Activated CD4-positive, alpha-beta T cell treated with anti-CD3 and anti-CD28 coated beads for 24 hours (primary cell): ENCODE measurements at places on chromosomes 11 and 22.

DNA sequence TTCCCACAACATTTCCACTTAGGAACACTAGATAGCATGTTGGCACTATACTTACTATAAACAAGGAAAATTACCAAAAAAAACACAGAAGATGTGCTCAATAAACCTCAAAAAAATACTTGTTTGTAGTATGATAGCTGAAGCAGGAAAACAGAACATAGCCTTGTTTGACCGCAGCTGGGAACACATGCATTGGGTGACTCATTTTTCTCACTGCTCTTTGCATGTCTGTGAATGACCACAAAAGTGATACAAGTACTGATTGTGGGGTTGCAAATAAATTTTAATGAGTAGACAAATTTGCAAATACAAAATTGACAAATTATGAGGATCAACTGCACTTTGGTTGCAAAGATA is 22.8 kb upstream of the GUCY1A2 start:
- DNase-seq: no peak

DNA sequence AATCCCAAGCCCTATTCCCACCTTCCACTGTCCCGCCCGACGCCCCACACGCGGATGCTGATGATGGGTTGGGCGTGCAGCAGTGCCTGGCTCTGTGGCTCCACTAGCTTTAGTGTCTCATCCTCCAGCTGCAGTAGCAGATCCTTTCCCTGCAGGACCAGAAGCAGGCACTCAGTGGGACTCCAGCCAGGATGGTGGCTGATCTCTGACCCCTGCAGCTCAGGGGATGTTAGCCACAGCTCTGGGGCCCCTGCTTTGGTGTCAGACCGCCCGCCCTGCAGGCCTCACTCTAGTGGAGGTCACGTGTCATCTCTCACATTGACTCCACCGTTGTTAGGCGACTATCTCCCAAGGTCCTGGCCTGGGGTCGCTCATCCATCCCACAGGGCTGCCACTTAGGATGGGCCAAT is 11.8 kb downstream of the SMPD1 start:
- DNase-seq: no peak

- no peak for DNase-seq
These were observed 41.3 kb upstream of the TTC12 start for GRCh38 chr11:113272927-113273615.

- peak; percentile 99 for DNase-seq
These were observed 17.9 kb downstream of the CRELD2 start for GRCh38 chr22:49936018-49936972.

DNA sequence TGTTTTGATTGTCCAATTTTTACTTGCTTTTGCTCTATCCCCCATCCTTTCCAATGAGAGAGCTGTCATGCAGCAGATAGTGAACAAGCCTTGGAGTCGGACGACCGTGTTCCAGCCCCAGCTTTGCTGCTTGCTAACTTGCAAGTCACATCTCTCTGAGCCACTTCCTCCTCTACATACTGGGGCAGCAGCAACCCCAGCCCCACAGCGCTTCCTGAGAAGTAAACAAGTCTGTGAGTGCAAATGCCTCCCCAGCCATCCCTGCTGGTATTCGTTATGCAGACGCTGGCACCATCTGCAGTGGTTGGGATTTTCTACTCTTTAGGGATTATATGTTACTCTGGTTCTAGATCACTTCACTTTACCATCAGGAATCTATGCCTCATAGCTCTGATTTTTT is 35.0 kb downstream of the TPBGL start:
- peak; percentile 31 for DNase-seq

DNA sequence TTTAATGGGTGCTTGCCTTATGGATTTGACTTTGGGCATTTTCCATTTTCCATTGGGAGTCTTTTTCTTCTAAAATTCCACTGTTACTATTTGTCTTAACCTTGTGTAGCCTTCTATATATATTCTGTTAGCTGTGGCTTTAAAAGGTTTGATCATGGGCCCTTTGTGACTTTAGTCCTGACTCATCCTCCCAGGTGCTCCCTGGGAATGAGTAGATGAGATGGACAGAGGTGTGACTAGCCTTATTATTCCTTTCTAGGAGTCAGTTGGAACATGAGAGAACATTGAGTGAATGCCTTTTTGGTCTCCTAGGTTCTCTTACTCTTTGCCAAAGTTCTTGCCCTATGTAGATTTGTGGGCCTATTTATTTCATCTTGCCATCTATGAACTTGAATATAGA is 39.0 kb downstream of the DDX10 start:
- no peak for DNase-seq

GRCh38 chr11:32529994-32530588 is 53.5 kb upstream of the EIF3M start:
- no peak for DNase-seq

DNA sequence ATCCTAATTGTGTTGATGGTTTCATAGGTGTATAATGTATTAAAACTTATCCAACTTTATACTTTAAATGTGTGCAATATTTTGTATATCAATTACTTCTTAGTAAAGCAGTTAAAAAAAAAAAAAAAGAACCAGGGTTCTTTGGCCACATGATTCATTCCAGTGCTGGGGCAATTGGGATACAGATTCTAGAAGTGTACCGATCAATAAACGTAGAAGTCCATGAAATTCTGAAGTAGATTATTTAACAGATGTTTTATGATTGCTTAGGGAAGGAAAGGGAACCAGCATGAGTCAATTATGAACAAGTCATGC is 51.0 kb downstream of the MAPK1 start:
- no peak for DNase-seq

DNA sequence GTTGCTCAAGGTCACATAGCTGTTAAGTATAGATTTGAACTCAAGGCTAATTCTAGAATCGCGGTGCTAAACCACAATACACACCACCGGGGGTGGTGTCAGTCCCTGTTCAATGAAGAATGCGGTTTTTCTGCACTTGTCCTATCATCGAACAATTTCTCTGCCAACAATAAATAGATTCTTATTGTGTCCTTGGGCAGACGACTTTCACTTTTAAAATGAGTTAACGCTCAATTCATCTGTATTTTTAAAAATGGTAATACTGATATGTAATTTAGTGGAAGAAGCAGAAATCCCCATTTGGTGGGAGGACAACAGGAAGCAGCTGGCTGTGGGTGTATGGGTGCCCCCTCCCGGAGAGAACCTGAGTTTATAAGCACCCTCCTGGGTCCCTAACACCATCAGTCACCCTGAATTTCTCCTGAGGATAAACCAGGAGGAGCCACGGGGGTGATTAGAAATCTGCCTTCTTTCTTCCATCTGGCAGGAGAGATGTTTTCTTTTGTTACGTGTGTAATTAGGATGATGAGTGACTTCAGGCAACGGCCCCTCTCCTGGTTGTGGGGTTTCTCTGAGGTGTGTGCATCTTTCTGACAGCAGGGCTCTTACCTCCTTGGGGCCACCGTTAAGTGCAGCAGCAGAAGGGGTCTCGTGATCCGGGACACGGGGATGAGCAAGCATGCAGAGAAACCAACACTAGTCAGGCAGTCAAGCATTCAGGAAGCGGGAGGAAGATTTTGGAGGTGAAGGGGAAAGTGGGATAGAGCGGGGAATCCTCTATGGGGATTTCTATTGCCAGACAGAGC is 87.7 kb downstream of the GRAMD1B start:
- no peak for DNase-seq

DNA sequence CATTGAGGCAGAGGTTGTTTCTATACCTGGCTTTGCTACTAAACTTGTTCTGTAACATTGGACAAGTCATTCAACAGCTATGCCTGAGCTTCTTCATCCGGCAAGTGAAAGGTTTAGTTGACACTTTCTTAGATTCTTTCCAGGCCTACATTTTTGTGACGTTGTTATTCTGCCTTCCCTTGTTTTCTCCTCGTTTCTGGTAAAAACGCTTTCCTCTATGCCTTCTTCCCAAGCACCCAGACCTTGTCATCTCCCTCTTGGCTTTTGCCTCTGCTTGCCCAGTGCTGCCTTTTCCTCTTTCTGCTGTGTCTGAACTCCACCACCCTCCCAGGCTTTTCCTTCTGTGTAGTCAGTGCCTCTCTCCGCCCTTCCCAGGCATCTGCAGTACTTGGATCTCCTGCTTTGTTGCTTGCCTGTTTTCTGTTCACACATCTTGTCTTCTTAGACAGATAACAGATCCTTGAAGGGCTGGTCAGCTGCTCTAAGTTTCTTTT is 1.4 kb upstream of the AMOTL1 start:
- DNase-seq: no peak

DNA sequence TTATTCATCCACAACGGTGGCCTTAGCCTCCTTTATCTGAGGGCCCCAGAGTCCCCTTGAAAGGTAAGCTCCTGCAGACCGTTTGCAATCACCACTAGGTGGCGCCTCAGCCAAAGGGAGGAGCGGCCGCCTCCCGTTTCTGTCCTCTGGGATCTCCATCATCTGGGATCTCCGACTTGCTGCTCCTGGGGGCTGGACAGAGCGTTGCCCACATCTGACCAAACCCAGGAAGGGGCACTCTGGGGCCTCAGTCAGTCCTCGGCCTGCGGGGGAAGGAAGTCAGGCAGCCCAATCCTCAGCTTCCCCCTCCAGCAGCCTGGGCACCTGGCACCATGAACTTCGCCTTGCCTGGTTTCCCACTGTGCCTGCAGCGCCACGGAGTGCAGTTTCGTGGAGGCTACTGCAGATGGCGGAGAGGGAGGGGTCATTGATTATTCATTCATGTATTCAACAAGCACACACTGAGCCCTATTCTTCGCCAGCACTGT is 23.5 kb downstream of the TP53I11 start:
- DNase-seq: peak; percentile 47

- no peak for DNase-seq
These were observed 101.0 kb downstream of the ME3 start for GRCh38 chr11:86571273-86571948.

DNA sequence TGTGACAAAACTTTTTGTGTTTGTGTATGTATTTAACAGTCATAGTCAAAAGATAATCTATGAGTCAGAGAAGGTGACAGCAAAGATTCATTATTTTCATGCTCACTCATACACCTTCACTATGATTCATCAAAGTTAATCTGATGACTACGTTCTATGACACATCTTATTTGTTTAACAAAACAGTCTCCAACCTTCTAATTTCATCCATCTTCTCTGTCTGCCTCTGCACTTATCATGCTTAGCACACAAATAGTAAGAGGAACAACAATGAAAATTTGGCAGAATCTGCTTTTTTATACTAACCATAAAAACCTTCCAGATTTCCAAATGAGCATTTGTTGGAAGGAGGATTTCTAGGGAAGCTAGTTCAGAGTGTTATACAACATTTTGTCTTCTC is 568.9 kb downstream of the LUZP2 start:
- DNase-seq: no peak

GRCh38 chr11:76798671-76799065 is 15.5 kb downstream of the TSKU start:
- DNase-seq: no peak

- no peak for DNase-seq
These were observed 48.1 kb downstream of the EP300 start for GRCh38 chr22:41140365-41140957.

- DNase-seq: no peak
These were observed 641.6 kb upstream of the TENM4 start for GRCh38 chr11:80082406-80082805.

DNA sequence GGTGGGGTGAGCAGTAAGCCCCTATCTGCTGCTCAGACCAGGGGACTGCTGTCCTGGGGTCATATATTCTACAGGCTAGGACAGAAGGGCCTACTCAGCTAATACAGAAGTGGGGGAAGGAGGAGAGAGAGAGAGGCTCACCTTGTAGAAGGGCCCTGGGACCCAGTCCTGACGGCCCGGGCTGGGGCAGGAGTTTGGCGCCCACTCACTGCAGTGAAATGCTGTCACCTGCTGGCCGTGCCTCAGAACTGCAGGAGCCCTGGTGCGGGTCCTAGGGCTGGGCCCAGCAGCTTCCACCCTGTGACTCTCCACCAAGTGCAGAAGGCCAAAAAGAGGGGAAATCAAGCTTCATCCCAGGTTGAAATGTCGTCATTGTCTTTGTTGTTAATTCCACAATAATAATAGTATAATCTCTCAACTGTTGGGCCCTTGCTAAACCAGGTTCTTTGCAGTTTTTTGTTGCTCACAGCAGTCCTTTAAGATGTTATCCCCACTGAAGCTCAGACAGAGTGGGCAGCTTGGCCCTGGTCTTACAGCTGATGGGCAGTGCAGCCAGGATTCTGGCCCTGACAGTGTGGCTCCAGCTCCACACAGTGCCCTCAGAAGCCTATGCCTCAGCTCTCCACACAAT is 29.6 kb downstream of the TRIM29 start:
- peak; percentile 57 for DNase-seq

GRCh38 chr11:45926001-45926401 is 3.5 kb downstream of the LARGE2 start:
- DNase-seq: no peak

GRCh38 chr11:72190631-72191071 is 1.3 kb upstream of the FOLR1 start:
- DNase-seq: no peak

DNA sequence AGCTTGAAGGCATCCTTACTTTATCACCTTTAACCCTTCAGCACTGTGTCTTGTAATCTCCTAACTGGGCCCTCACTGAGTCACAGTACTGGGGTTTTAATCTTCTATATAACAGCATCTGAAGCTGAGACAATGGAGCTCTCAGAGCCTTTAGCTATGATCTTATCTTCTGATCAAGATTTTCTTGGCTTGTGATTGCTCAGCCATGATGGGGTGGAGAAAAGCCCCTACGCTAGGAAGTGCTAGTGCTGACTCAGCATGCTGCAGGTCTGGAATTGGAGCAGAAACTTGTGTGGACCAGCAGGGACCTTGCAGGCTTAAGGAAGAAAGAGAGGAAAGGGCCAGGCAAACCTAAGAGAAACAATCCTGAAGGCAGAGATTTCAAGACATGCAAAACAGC is 71.7 kb upstream of the EED start:
- DNase-seq: no peak

GRCh38 chr11:98710986-98711385 is 309.8 kb upstream of the CNTN5 start:
- no peak for DNase-seq

DNA sequence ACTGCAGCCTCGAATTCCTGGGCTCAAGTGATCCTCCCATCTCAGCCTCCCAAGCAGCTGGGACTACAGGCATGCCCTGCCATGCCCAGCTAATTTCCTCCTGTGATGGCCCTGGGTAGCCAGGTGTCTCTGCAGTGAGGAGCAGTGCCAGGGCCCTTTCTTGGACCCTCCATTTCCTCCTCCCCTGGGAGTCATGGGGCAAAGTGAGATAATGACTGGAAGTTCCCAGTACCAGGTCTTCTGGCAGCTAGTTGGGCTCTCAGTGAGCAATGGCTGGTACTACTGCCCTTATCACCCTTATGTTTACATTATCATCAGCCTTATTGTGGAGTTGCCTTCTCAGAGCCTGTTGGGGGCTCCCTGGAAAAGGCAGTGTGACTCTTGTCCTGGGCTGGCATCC is 17.6 kb downstream of the DAGLA start:
- DNase-seq: no peak

DNA sequence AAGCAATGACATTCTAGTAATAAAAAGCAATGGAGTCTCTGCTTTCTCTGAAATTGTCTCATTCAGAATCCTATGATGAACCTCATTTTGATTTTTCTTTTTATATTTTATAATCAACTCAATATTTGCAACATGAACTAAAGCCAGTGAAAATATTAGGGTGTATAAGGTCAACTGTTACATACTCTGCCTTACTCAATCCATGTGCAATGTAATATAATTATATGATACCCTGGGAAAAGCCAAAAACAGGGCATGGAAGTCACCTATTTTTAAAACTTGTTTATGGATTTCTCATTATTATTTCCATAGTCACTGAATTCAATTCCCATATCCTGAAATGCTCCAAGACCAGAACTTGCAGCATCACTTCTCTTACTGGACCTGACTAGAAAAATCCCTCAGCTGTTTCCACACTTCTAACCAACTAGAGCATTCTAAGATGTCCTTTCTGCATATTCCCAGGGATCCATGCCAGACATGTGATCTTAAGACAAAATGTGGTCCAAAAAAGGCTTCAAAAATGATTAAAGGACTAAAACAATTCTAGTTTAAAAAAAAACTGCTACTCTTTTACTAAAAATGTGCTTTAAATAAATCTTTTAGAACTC is 97.3 kb downstream of the GUCY1A2 start:
- no peak for DNase-seq
